RWPE2 (cell line): ENCODE measurements at places on chromosomes 5 and 9.

GRCh38 chr9:22742401-22742800, 295.8 kb downstream of the DMRTA1 start:
- H3K4me3 ChIP-seq, result no peak overlapping the region
- H3K4me1 ChIP-seq, result no peaks in the 10 kb centered on the region
- no peaks in the 10 kb centered on the region for H3K27me3 ChIP-seq
- no peak overlapping the region for H3K27ac ChIP-seq
- no peaks in the 10 kb centered on the region for H3K36me3 ChIP-seq
- no peak for DNase-seq

GRCh38 chr5:151757233-151758140, 944 bp downstream of the ATOX1 start:
- no peak for DNase-seq
- no peaks in the 10 kb centered on the region for H3K27me3 ChIP-seq
- H3K27ac ChIP-seq, result peak overlapping the region; percentile 50
- peaks cover 19% of the 10 kb centered on the region for H3K4me1 ChIP-seq

DNA sequence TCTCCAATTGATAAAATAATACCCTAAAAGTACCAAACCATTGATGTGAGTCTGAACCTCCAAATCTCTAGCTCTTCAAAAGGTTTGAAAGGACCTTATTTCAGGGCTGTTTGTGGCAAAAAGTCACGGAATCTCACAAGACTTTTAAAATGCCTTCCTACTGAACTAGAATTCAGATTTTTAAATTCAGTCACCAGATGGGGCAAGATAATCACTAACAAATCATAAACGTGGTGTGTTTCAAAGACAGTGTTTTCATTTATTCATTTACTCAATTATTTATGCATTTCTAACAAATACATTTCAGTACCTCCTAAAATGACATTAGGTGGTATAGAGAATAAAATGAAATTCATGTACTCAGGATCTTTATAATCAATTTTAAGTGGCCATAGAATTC, 68.2 kb upstream of the SMC2 start:
- no peaks in the 10 kb centered on the region for H3K27me3 ChIP-seq
- H3K36me3 ChIP-seq, result no peaks in the 10 kb centered on the region
- H3K4me1 ChIP-seq, result no peaks in the 10 kb centered on the region
- no peak for DNase-seq
- H3K4me3 ChIP-seq, result no peak overlapping the region
- H3K27ac ChIP-seq, result no peak overlapping the region

DNA sequence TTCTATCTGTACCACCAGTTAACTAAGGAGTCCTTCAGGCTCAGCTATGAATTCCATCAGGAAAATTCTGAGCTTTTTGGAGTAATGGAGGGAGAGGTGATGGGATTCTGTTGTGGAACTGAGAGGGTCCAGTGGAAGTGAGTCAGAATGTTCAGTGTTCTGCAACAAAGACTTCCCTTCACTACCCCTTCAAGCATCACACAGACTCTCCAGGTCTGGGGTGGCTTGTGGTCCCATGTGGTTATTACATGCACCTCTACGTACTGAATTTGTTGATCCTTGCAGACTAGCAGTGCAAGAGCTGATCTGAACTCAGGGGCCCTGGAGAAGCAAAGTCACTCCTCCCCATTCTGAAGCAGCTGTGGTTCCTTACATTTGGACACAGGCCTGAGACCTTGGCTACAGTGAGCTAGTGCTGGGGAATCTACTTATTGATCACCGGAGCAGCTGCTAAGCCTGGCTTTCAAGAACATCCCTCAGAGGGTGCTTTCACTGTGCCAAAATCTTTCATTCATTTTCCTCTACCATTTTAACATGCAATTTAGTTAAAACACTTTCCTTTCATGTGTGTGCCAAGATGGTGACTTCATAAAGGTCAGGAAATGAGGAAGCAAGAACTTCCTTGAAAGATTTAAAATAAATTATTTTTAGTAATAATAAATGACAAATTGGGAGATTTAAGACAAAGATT, 75.0 kb upstream of the TNC start:
- no peak overlapping the region for H3K27ac ChIP-seq
- H3K27me3 ChIP-seq, result no peaks in the 10 kb centered on the region
- no peak for DNase-seq
- H3K4me3 ChIP-seq, result no peak overlapping the region
- no peaks in the 10 kb centered on the region for H3K4me1 ChIP-seq

DNA sequence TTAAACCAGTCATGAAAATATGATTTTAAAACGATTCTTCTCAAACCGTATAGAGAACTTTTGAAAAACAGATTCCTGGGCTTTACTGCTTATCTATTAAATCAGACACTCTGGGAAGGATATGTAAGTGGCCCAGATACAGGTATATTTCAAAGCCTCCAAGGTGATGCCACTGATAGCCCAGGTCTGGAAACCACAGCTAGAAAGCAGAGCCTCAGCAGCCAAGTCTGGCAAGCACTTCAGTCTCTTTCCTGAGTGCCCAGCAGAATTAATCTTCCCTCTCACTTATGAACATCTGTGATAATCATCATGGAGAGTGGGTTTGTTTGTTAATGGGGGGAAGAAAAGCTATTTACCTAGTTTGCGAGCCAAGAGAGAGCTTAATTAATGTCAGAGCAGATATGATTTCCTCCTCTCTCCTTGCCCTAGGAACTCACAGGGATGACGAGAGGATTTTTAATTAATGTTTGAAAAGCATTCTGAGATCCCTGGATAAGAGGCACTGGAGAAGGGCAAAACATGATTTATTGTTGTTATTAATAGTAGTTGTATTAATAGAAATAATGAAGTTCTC, 368.4 kb downstream of the TLE1 start:
- no peak overlapping the region for H3K27ac ChIP-seq
- H3K36me3 ChIP-seq, result no peaks in the 10 kb centered on the region
- DNase-seq, result no peak
- H3K27me3 ChIP-seq, result no peaks in the 10 kb centered on the region

DNA sequence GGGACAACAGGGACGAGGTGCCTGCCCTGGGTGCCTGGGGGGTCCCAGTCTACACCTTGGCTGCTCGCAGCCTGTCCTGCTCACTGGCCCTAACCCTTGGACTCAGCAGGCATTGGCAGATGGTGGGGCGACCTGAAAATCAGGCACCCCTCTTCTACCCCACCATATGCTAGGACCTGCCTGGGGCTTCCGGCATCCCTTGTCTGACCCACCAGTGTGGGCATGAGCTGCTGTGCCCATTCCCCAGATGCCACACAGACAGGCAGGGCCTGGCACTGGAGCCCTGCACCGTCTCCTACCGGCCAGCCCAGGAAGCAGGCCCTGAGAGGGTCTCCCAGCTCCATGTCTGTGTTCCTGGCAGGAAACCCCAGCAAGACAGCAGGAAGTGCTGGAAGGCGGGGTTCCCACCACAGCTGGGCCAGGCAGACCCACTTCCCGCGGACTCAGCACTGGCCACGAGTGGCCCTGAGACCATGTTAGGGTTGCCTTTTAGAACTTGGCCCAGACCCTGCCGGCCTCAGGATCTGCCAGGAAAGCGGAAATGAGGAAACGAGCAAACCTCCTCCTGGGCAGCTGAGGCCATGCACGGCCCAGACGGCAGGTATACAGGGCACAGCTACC, 3.1 kb downstream of the NINJ1 start:
- no peak overlapping the region for H3K27ac ChIP-seq
- H3K4me3 ChIP-seq, result no peak overlapping the region
- peaks cover 18% of the 10 kb centered on the region for H3K4me1 ChIP-seq

DNA sequence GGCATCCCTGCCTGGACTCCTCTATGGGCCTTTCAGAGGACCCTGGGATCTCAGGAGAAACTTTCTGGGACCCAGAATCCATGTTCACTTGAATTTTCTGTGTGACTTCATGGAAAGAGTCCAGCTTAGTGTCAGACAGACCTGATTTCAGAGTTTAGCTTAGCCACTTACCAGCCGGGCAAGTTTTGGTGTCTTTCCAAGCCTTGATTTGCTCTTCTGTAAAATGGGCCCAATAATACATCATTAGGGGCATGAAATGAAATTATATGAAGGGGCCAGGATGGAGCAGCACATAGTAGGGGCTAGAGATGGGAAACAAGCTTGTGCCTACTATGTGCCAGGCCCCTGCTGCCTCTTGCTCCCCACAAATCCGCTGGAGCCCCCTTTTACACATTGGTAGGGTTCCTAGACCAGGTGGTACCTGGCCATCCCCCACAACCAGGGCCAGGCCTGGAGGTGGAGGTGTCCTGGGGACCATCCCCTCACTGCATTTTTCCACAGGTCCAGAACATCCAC, 33.2 kb upstream of the RPL26L1 start:
- H3K36me3 ChIP-seq, result peaks cover 70% of the 10 kb centered on the region
- H3K27ac ChIP-seq, result no peak overlapping the region
- DNase-seq, result no peak
- peaks cover 7% of the 10 kb centered on the region for H3K4me1 ChIP-seq
- H3K27me3 ChIP-seq, result no peaks in the 10 kb centered on the region

DNA sequence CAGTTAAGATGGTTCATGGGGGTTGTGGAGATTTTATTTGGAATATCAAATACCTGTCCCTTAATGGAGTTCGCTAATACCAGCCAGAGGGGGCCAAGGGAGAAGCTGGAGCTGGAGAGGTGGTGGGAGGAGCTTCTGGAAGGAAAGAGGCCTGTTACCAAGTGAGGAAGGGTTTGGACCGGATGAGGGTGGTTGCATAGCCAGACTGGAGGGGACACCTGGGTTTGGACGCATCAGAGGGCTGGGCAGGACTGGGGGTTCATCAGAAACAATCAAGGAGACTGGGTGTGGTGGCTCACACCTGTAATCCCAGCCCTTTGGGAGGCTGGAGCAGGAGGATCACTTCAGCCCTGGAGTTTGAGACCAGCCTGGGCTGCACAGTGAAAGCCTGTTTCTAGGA, 111.8 kb upstream of the IER5L start:
- H3K36me3 ChIP-seq, result no peaks in the 10 kb centered on the region
- H3K27ac ChIP-seq, result no peak overlapping the region
- H3K27me3 ChIP-seq, result no peaks in the 10 kb centered on the region
- DNase-seq, result no peak

- DNase-seq, result no peak
- H3K4me1 ChIP-seq, result no peaks in the 10 kb centered on the region
- H3K27ac ChIP-seq, result no peak overlapping the region
- H3K36me3 ChIP-seq, result no peaks in the 10 kb centered on the region
- H3K4me3 ChIP-seq, result no peak overlapping the region
- H3K27me3 ChIP-seq, result no peaks in the 10 kb centered on the region
These were observed 679.6 kb downstream of the IRX1 start for GRCh38 chr5:4275232-4275631.

DNA sequence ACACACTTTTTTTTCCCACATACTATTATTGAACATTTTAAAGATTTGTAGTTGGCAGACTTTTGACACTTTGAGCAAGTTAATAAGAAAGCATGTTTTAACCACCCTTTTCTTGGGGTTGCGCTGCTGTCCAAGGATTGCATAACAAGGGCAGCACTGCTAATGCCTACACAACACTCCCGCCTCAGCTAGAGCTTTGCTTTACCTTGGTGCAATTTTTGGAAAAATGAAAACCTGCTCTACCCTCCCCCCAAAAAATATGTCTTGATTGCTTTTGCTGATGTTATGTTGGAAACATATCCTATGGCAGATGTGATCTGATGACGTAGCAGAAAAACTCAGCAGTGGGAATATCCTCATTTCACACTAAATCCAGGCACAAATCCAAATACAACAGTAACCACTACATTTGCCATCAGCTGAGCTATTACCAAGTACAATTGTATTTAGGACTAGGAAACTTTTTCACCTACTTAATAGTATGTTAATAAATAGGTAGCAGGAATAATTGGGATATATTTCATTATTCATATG, 51.5 kb downstream of the UBE2R2 start:
- H3K27ac ChIP-seq, result no peak overlapping the region
- H3K36me3 ChIP-seq, result peaks cover 4% of the 10 kb centered on the region; the same call in 1 of the 2 replicates
- peaks cover 5% of the 10 kb centered on the region for H3K4me1 ChIP-seq
- H3K27me3 ChIP-seq, result no peaks in the 10 kb centered on the region

GRCh38 chr5:151456321-151456940, 9.0 kb downstream of the SLC36A1 start:
- no peak overlapping the region for H3K4me3 ChIP-seq
- no peaks in the 10 kb centered on the region for H3K27me3 ChIP-seq
- DNase-seq, result no peak
- H3K27ac ChIP-seq, result no peak overlapping the region
- peaks cover 3% of the 10 kb centered on the region; the same call in 1 of the 2 replicates for H3K36me3 ChIP-seq

DNA sequence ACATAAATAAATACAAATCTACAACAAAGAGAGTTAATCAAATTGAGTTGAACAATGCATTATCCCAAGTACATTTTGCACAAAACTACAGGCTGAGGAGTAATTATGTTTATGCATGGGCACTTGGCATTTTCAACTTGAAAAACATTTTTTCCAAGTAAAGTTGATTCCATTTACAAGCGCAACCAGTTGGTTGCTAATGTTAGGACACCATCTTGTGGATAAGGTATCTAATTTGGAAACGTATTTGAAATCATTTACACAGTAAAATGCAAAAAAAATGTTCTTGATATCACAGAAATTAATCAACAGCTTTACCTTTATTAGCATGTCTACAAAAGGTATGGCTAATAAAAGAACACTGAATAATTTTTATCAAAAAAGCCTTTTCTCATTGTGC, 18.8 kb downstream of the FTMT start:
- peaks cover 5% of the 10 kb centered on the region for H3K27me3 ChIP-seq
- no peak overlapping the region for H3K4me3 ChIP-seq
- no peaks in the 10 kb centered on the region for H3K36me3 ChIP-seq
- no peak overlapping the region for H3K27ac ChIP-seq
- peaks cover 3% of the 10 kb centered on the region for H3K4me1 ChIP-seq

DNA sequence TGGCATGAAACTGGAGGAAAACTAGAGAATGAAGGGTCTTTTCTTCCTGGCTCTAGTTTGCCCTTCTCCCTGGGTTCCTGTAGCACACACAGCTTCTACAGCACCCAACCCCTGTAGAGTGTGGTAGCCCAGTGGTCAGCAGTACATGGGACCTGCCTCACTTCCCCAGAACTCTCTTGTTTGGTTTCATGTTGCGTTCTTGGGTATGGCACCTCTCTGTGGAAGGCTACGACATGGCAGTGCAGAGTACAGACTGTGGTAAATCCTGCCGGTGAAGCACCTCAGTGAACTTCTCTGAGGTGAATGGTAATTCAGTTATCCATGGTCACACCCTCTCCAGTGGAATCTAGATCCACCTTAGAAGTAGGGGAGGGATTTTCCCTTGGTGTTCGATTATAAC, 105.5 kb downstream of the TLR4 start:
- H3K27me3 ChIP-seq, result peaks cover 8% of the 10 kb centered on the region
- H3K27ac ChIP-seq, result no peak overlapping the region
- H3K4me1 ChIP-seq, result no peaks in the 10 kb centered on the region
- no peaks in the 10 kb centered on the region for H3K36me3 ChIP-seq
- DNase-seq, result no peak

DNA sequence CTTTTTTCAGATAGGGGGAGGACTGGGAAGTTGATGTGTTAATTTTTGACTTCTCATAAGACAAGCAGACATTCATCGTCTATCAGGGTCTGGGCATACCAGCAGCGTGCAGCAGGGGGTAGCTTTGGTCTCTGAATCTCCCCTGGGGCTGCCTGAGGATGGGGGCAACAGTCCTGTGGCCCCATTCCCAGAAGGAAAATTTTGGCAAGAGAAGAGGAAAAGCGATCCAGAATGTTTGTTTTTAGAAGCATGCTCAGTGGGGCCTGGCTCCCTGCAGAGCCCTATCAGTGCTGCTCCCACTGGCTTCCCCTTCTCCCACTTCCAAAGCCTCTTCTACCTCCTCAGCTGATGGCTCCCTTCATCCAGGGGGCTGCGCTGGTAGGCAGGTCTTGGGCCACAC, 194.8 kb upstream of the IL12B start:
- H3K27ac ChIP-seq, result no peak overlapping the region
- no peaks in the 10 kb centered on the region for H3K36me3 ChIP-seq
- no peaks in the 10 kb centered on the region for H3K27me3 ChIP-seq
- no peaks in the 10 kb centered on the region for H3K4me1 ChIP-seq
- DNase-seq, result no peak
- no peak overlapping the region for H3K4me3 ChIP-seq
